ENCODE measurements at places on chromosomes 7 and 10.

- DNase-seq: no peak
Observed at GRCh38 chr7:32336726-32337125, 153.5 kb downstream of the LSM5 start.

GRCh38 chr10:127069436-127069835 lies 127.0 kb downstream of the INSYN2A start:
- DNase-seq: no peak

DNA sequence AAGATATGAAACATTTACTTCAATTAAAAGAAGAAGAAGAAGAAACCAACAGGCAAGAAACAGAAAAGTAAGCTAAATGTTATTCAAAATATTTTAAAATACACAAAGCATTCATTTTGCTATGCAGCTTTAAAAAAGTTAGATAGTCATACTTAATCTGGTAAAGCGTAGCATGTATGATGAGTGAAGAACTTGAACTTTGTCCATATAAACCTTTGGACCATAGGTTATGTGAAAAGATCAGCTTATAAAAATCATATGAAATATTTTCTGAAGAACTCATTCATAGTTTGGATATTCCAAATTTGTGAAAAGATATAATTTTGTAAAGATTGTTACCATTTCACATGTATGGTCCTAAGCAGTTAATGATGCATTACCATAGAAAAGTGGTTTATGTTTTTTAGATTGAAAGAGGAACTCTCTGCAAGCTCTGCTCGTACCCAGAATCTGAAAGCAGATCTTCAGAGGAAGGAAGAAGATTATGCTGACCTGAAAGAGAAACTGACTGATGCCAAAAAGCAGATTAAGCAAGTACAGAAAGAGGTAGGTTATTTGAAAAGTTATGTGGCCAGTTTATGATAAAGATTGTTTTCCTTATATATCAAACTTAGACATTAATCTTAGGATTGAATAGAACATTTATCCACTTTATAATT lies 37.3 kb downstream of the KIF20B start:
- no peak for DNase-seq

GRCh38 chr10:121043124-121043849 lies 192.1 kb downstream of the WDR11 start:
- no peak for DNase-seq

- DNase-seq: no peak
Observed at GRCh38 chr7:91957823-91958222, 17.2 kb downstream of the AKAP9 start.

DNA sequence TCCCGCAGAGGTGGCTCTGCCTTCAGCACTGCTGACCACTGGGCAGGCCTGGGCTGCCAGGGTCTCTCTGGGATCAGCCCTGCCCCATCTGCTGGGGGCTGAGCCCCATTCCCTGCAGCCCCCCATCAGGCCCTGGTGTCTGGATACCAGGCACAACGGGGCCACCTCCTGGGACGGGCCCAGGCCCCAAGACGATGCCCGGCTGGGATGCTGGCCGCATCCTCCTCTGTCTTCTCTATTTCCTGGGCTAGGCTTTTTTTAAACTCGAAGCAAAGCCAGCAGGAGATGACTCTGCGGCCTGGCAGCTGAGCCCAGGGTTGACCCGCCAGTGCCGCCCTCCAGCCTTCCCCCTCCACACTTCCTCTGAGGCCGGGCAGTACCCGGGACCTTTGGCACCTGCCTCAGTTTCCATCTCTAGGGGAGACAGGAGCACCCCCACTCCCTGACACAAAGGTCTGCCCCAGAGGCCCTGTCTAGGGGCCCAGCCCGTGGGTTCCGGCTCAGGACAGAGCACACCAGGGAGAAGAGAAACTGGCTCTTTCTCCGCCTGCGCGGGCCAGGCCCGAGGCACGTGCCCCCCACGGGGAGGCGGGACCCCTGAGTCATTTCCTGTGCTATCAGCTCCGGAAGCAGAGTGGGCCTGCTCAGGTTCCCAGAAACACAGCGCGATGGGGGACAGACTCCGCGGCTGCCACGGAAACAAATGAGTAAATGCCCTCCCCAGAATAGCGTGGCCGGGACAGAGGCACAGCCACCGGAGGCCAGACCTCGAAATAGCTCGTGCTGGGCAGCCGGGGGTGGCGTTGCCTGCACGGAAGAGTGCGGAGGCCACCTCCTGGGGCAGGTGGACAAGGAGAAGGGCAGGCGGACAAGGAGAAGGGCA lies 84.6 kb upstream of the PDGFA start:
- DNase-seq: peak; percentile 93

- DNase-seq: peak; percentile 100
Observed at GRCh38 chr7:35800718-35801391, at the start of gene SEPTIN7. TSS of gene SEPTIN7 (plus strand) at chr7:35801057. CDS start at chr7:35801210, 153 bp downstream.

GRCh38 chr7:100080907-100081534 lies 502 bp downstream of the ZNF3 start:
- DNase-seq: no peak

DNA sequence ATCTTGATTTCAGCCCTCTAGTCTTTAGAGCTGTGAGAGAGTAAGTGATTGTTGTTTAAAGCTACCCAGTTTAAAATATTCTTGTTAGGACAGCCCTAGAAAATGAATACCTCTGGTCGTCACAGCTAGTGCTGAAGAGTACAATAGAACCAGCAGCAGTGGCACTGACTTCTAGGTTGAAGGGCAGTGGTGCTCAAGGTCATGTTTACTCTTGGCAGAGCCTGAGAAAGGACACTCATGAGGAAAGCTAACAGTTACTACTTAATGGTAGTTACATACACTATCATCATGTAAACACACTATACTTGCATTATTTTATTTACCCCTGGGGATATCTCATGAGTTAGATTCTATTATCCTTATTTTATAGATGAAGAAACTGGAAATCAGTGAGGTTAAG lies 323.0 kb downstream of the SH2D4B start:
- no peak for DNase-seq

DNA sequence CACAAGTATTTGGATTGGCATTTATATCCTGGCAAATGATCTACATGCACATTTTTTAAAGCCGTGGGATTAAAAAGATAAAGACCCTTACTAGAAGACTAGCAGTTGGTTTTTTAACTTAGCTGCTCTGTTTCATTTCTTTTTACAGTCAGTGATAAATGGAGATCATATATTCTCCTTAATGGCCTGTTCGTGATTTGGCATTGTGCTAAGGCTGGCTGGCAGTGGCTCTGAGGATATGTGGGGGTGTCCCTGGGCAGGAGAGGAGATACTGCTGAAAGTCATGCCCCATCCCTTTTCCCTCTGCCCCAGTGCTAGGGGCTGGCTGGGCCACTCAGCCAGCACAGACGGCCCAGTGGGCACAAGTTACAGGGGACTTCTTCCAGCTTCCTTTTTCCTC lies 341.7 kb downstream of the PRPF18 start:
- no peak for DNase-seq
